ENCODE measurements at places on chromosomes 4 and X.

DNA sequence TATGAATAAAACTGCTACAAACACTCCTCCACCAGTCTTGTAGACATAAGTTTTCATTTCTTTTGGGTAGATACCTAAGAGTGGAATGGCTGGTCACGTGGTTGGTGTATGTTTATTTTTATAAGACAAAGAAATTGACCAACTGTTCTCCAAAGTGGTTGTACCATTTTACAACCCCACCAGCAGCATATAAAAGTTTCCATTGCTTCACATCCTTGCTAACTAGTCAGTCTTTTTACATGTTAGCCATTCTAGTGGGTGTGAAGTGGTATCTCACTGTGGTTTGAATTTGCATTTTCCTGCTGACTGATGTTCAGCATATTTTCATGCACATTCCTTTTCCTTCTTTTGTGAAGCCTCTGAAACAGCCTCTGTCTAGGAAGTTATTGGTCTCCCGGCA is 76.2 kb upstream of the ADGRG2 start:
- no peak for DNase-seq

DNA sequence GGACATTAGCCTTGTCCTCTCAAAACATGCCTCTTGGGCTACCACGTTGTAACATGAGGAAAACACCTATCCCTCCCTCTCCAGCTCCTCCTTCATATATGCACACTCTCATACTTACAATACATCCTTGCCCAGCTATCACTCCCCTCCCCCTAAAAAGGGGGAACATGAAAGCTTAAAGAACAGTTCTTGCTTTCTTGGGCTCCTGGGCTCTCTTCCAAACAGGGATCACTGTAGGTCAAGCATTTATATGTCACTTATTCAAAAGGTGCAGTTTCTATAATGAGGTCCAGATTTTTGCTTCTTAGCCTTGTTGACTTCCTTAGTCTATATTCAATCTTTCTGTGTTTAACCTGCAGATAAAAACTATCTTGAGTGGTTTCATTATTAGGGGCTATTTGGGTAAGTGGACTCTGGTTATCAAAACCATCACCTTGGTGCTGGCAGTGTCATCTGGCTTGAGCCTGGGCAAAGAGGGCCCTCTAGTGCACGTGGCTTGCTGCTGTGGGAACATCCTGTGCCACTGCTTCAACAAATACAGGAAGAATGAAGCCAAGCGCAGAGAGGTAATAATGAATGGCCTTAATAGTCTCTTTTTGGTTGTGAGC is 119.4 kb downstream of the AKAP4 start:
- DNase-seq, result no peak

GRCh38 chrX:13257223-13258051 is 62.4 kb downstream of the ATXN3L start:
- no peak for DNase-seq

- no peak for DNase-seq
Measured at GRCh38 chr4:7785017-7785416, 154.6 kb downstream of the AFAP1 start.

GRCh38 chr4:26342328-26343037 is 21.7 kb downstream of the RBPJ start:
- no peak for DNase-seq

- no peak for DNase-seq
Measured at GRCh38 chr4:42350611-42351182, 46.6 kb upstream of the SHISA3 start.

- no peak for DNase-seq
Measured at GRCh38 chr4:25795566-25796454, 67.0 kb downstream of the SEL1L3 start.
